ENCODE measurements at places on chromosomes 3 and 15. TPM values are rescaled to one million over a fixed set of nuclear protein-coding genes. Genes with fewer than 3 reads are reported as not detected.
A peak's percentile ranks its signal among the peaks of the same experiment; 100 is the strongest.

DNA sequence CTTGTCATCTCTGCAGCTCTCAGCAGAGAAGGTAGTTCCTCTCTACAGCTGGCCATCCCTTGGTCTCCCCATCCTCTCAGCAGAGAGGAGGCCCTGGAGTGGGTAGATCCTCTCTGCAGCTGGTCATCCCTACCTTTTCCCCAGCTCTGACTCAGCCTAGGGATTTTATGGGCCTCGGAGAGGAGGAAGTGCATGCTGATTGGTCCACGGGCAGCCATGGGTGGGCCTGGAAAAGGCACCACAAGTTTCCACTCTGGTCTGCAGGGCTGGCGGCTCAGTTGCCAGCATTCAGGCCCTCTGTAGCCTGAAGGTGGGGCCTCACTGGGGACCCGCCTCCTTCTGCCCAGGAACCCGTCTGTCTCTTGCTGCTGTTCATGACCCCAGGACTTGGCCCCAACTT is 36.9 kb downstream of the NR1D2 start:
- no peak overlapping the region for H3K27ac ChIP-seq
- DNase-seq = no peak
- peaks cover 3% of the 10 kb centered on the region for H3K4me1 ChIP-seq
- H3K27me3 ChIP-seq = no peaks in the 10 kb centered on the region
- H3K4me3 ChIP-seq = no peak overlapping the region

DNA sequence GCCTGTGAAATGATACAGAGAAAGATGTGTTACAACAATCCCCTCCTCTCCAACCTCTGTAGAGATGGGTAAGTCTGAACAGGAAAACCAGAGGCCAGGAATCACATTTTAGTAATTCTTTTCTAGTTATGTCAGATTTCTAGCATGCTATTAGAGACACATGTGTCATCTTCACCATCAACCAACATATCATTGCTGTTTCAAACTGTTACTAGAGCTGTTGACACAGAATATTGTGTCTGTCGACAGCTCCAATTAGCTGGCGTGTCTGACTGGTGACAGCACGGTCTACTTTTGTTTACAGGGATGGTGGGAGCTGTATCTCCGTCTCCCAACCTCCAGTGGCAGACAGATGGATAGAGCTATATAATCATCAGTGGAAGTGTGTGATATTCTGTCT is 393.2 kb downstream of the SOX2 start:
- no peak for DNase-seq
- no peaks in the 10 kb centered on the region for H3K36me3 ChIP-seq
- no peaks in the 10 kb centered on the region for H3K27me3 ChIP-seq
- no peak overlapping the region for H3K4me3 ChIP-seq
- H3K4me1 ChIP-seq = no peaks in the 10 kb centered on the region

DNA sequence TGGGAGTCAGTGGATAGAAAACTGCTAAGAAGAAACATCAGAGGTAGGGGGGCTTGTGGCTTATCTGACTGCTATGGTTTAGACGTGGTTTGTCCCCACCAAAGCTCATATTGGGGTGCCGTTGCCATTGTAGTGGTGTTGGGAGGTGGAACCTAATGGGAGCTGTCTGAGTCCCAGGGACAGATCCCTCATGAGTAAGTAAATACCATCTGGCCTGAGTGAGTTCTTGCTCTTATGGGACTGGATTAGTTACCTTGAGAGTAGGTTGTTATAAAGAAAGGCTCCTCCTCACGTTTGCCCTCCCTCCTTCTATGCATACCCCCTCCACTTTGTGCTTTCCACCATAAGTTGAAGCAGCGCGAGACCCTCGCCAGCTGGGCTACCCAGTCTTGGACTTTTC is 53.4 kb upstream of the VILL start:
- peaks cover 32% of the 10 kb centered on the region for H3K4me1 ChIP-seq
- DNase-seq = no peak
- no peaks in the 10 kb centered on the region for H3K27me3 ChIP-seq
- H3K4me3 ChIP-seq = no peak overlapping the region
- no peaks in the 10 kb centered on the region for H3K36me3 ChIP-seq

DNA sequence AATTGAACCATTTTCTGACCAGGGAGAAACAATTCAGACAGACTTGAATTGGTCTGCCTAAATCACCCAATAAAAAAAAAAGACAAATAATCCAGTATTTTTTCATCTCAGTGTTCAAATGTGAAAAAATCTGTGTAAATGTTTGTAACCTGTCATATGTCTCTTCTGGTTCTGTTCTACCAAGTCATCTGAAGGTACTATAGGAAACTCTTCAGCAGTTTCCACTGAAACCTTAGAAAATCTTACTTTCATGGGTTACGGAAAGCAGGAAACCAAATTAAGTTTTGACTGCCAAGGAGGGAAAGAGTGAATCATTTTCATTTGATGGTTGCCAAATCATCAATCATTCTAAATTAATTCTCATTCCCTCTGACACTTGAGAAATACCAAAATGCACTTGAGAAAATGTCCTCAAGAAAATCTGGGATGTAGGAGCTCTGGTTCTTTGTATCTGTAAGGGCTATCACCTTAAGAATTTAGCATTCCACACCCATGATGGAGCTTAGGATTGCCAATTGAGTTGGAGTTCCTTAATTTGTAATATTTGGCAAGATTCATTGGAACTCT is 278.2 kb upstream of the KCNH8 start:
- DNase-seq = no peak
- no peaks in the 10 kb centered on the region for H3K36me3 ChIP-seq
- H3K4me3 ChIP-seq = no peak overlapping the region
- no peak overlapping the region for H3K27ac ChIP-seq
- H3K27me3 ChIP-seq = no peaks in the 10 kb centered on the region

DNA sequence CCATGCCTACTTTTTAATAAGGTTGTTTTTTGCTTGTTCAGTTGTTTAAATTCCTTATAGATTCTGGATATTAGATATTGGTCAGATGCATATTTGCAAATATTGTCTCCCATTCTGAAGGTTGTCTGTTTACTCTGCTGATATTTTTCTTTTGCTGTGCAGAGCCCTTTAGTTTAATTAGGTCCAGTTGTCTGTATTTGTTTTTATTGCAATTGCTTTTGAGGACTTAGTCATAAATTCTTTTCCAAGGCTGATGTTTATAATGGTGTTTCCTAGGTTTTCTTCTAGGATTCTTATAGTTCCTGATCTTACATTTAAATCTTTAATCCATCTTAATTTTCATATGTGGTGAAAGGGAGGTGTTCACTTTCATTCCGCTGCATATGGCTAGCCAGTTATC is 77.4 kb downstream of the PTPRG start:
- H3K27ac ChIP-seq = no peak overlapping the region
- DNase-seq = no peak
- H3K36me3 ChIP-seq = no peaks in the 10 kb centered on the region
- no peaks in the 10 kb centered on the region for H3K27me3 ChIP-seq

- H3K4me3 ChIP-seq = no peak overlapping the region
- no peak overlapping the region for H3K27ac ChIP-seq
- DNase-seq = no peak
- H3K27me3 ChIP-seq = no peaks in the 10 kb centered on the region
Observed at GRCh38 chr3:164687211-164687610, 391.1 kb downstream of the SI start.

- H3K4me1 ChIP-seq = no peaks in the 10 kb centered on the region
- no peak overlapping the region for H3K27ac ChIP-seq
- H3K4me3 ChIP-seq = no peak overlapping the region
- peaks cover 28% of the 10 kb centered on the region for H3K27me3 ChIP-seq
- DNase-seq = no peak
Observed at GRCh38 chr15:75235760-75236729, 22.1 kb upstream of the GOLGA6C start.

- DNase-seq = no peak
- H3K4me3 ChIP-seq = no peak overlapping the region
Observed at GRCh38 chr3:157713101-157713500, 209.9 kb upstream of the VEPH1 start.

DNA sequence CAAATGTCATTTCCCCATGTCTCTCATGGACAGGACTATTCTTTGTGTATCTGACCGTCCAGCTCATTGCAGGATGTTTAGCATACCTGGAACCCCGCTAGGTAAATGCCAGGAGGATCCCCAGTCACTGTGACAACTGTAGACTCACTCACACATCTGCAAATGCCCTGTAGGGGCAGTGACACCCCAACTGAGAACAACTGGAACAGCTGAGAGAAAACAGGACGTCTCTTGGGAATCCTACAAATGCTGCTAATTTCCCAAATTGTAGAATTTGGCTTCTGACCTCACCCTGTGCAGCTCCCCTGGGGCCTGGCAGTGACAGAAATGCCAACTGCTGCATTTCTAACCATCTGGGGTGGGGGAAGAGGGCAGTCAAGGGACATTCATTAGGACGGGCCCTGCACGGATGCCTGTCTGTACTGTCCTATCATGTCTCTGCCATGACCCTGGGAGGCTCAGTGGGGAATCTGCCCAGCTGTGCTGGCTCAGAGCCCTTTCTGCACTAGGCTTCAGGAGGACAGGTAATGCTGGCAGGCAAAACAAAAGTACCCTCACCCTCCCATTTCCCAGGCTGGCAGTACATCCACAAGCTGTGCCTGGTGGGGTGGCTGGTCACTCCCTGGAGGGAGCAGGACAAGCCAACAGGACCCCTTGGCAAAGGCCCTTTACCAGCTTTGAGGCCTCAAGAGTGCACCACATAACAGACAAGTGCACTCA is 30.4 kb downstream of the RAB6B start:
- no peak overlapping the region for H3K27ac ChIP-seq
- H3K27me3 ChIP-seq = no peaks in the 10 kb centered on the region
- H3K36me3 ChIP-seq = no peaks in the 10 kb centered on the region
- no peak overlapping the region for H3K4me3 ChIP-seq
- no peak for DNase-seq
- H3K4me1 ChIP-seq = no peaks in the 10 kb centered on the region

- peaks cover 13% of the 10 kb centered on the region for H3K4me1 ChIP-seq
- no peak overlapping the region for H3K4me3 ChIP-seq
- DNase-seq = peak; percentile 51
- no peaks in the 10 kb centered on the region for H3K36me3 ChIP-seq
- no peak overlapping the region for H3K27ac ChIP-seq
Observed at GRCh38 chr3:170307671-170308405, 49.7 kb upstream of the SKIL start.

DNA sequence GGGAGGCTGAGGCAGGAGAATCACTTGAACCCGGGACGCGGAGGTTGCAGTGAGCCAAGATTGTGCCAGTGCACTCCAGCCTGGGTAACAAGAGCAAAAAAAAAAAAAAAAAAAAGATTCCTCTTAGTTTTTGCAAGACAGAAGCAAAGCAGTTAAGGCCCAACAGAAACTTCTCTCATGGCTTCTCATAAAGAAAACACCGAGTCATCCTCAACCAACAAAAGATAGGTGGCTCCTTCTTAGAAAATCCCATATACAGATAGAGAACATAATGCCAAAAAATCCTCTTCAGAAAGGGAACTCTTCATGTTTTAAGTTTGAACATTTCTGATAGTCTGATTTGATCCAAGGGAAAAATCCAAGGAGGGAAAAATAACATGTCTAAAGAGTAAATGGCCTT is 12.5 kb upstream of the SKIL start:
- DNase-seq = no peak
- no peaks in the 10 kb centered on the region for H3K36me3 ChIP-seq
- no peaks in the 10 kb centered on the region for H3K27me3 ChIP-seq
- H3K4me3 ChIP-seq = no peak overlapping the region
- H3K4me1 ChIP-seq = no peaks in the 10 kb centered on the region

GRCh38 chr3:160069986-160070385 is 81.4 kb downstream of the IL12A start:
- no peak overlapping the region for H3K4me3 ChIP-seq
- no peak for DNase-seq
- no peak overlapping the region for H3K27ac ChIP-seq
- no peaks in the 10 kb centered on the region for H3K36me3 ChIP-seq
- no peaks in the 10 kb centered on the region for H3K4me1 ChIP-seq

GRCh38 chr3:153216928-153217327 is 54.9 kb downstream of the RAP2B start:
- H3K27ac ChIP-seq = no peak overlapping the region
- H3K4me3 ChIP-seq = no peak overlapping the region
- DNase-seq = no peak
- peaks cover 8% of the 10 kb centered on the region for H3K4me1 ChIP-seq
- H3K27me3 ChIP-seq = no peaks in the 10 kb centered on the region

DNA sequence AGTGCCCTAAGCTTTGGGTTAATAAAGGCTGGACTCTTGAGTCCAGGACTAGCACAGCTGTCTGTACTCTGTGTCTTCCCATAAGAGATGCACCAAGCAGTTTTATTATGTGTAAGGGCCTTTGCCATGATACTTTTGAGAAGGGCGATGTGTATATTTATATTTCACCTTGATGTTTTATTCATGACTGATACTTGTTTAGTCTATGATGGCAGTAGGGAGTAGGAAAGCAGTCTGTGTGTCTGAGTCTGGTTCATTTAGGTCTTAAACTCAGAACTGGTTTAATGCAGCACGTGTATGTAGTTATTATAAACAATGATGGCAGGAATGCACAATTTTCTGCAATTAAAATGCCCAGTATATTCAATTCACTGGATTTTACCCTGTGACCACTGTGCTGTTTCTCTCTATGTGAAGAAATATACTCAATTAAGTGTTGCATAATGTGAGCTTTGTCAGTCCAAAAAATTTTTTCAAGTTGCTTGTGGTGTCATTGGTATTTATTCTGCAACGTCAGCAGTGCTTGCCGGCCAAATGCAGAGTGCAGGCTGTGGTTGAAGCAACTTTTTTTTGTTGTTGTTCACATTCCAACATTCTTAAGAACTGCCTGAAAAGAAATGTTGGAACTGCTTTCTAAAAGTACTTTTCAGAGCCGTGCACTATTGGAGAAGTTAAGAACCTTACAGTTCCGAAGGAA is 423.7 kb upstream of the SEMA6D start:
- peak; percentile 76 for DNase-seq
- H3K27me3 ChIP-seq = no peaks in the 10 kb centered on the region
- no peak overlapping the region for H3K4me3 ChIP-seq
- peaks cover 15% of the 10 kb centered on the region for H3K4me1 ChIP-seq

DNA sequence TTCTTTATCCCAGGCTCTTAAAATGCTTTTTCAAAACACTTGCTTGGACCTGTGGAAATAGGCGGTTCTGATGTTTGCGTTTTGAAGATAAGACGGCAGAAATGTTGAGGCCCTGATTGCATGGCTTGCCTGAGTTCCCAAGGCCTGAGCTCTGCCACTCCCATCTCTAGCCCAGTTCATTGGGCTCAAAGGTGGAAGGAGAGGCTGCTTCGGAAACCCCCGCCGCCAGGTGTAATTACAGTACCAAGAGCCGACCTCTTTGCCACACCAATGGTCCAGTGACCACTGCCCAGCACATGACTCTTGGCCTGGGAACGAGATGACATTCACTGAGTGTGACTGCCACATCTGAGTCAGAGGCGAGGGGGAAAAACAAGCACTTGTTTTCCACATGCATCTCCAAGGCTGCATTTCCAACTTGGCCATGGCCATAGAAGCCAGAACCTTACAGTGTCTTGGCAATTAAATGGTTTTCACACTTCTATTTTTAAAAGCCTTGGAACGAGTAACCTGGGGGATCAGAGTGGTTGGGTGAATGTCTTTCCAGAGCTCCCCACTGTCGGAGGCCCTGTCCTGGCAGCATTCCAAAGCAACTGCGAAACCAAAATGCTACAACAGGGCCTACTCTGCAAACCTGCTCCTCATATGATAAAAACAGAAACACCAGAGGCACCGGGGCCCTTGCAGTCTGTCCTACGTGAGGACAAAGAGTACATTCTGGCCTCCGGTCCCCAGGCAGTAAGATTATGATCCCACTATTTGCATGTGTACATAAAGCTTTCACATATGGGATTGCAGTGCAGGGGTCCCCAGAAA is 63.8 kb upstream of the CGNL1 start:
- no peak overlapping the region for H3K27ac ChIP-seq
- no peak overlapping the region for H3K4me3 ChIP-seq

ARPIN gene
- 30.9 TPM for total RNA-seq

ZFYVE19 gene
- total RNA-seq = 29.6 TPM

GOLGA6B gene
- not detected for total RNA-seq

TRPC1 gene
- total RNA-seq = 5.4 TPM

Measured in lower lobe of right lung (tissue), 2 donors.